Effector CD4-positive, alpha-beta T cell (primary cell): ENCODE measurements at places on chromosomes 6 and 20.

GRCh38 chr20:34268851-34269636 is 27.8 kb downstream of the ASIP start:
- DNase-seq = no peak

DNA sequence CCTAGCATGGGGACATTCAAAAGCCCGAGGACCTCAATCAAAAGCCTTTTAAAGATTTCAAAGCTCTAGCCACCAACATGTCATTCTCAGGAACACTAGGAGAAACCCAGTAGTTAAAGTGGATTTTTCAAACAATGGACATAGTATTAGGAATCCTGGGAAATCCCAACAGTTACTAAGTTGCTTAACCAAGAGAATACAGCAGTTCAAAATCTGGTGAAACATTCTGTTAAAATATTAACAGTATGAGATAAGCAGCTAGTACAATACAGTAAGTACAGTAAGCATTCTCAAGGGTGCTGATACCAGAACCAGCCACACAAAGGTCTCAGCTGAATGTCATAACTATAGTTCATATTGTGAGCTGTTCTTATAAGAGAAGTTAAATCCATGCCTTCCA is 68.6 kb downstream of the CDK19 start:
- DNase-seq = no peak

GRCh38 chr6:11011787-11012234 is 32.3 kb downstream of the ELOVL2 start:
- no peak for DNase-seq

GRCh38 chr6:154306696-154307095 is 49.9 kb downstream of the IPCEF1 start:
- DNase-seq = no peak

GRCh38 chr6:138036111-138036510 is 71.1 kb downstream of the PERP start:
- no peak for DNase-seq

GRCh38 chr6:156634951-156635371 is 142.2 kb upstream of the ARID1B start:
- DNase-seq = no peak

- no peak for DNase-seq
Observed at GRCh38 chr6:111105578-111105977, 18.3 kb downstream of the SLC16A10 start.

DNA sequence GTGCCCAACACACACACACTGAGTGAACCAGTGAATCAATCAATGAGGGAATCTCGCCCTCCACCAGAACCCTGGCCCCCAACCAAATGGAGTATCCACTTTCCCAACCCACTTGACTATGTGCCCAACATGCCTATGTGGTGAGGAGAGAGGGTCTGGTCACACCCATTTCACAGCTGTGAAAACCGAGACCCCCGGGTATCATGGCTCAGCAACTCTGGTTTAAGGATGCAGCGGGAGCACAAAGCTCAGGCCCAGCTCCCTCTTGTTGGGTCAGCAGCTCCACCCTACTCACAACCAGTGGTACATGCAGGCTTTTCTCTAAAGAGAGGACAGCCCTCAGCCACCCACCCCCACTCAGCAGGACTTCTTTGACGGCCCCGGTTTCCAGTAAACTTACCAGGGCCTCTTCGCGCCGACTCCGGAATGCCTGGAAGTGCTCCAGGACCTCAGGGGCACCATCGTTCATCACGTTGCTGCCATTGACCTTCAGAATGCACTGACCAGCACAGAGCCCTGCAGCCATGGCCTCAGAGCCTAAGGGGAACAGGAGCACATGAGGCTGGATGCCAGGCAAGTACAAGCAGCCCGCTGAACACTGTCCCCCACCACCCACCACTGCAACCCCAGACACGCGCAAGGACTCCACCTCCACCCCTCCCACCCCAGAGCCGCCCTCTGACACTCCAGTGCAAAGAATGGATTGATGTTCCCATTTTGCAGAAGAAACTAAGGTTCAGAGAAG is 174.7 kb downstream of the PREX1 start:
- DNase-seq = no peak

DNA sequence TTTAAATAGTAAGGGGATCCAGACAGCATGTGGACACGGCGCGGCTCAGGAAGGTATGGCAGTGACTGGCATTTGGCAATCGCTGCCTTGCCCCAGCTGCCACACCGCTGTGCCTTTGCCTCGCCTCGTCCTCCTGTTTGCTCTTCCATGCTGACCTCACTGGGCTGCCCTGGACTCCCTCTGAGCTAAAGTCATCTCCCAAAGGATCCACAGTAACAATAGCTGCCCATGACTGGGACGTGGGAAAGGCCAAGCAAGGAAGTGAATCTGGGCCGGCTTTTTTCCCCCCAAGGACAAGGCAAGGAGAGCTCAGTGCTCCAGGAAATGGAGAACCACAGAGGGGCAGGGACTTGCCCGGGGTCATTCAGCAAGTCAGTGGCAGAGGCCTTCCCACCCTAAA is 48.1 kb downstream of the JPH2 start:
- DNase-seq = no peak

- no peak for DNase-seq
Observed at GRCh38 chr6:158938811-158939254, 61.2 kb downstream of the RSPH3 start.

GRCh38 chr6:56753811-56754210 is 111.1 kb upstream of the DST start:
- no peak for DNase-seq

- DNase-seq = no peak
Observed at GRCh38 chr6:37489697-37490336, 9.9 kb downstream of the CCDC167 start.

GRCh38 chr20:19973961-19974629 is 43.1 kb upstream of the NAA20 start:
- no peak for DNase-seq

GRCh38 chr20:59891581-59891980 is 41.9 kb downstream of the SYCP2 start:
- no peak for DNase-seq

DNA sequence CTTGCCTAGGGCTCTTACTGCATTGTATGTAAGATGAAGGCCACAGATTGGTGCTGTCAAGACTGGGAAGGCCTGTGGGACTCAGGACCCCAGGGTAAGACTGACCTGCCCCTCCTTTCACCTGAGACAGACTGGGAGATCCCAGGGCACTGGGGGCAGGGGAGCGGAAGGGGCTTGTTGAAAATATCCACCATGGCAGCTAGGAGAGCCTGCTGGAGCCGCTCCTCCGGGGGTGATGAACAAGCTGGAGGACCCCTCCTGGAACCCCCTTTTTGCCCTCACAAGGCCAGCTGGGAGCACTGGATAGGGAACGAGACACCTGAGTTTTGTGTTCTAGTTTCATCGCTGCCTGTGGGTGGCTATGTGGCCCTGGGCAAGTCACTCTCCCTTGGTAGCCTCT is 9.2 kb upstream of the SDCBP2 start:
- no peak for DNase-seq

DNA sequence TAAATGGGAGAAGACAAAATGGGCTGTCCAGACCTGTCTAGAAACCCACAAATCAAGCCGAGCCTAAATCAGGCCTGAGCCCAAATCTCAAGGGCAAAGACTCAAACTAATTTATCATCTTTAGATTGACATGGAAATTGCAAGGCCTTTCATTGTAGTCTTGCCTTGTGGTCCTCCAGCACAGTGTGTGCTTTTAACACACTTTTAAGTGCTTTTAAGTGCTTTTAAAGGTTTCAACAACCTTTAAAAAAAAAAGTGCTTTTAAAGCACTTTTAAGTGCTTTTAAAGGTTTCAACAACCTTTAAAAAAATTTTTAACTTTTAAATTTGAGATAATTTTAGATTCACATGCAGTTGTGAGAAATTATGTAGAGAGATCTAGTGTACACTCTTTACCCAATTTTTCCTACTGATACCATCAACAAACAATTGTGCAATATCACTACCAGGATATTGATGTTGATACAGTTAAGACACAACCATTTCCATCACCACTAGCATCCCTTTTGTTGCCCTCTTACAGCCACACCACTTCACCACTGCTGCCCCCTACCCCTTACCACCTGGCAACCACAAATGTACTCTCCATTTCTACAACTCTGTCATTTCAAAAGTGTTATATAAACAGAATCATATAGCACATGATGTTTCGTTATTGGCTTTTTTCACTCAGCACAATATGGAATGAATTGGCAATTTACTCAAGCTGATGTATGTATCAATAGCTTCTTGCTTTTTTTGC is 23.1 kb upstream of the DCBLD1 start:
- no peak for DNase-seq

GRCh38 chr6:169710009-169710408 is 8.1 kb downstream of the C6orf120 start:
- DNase-seq = no peak

DNA sequence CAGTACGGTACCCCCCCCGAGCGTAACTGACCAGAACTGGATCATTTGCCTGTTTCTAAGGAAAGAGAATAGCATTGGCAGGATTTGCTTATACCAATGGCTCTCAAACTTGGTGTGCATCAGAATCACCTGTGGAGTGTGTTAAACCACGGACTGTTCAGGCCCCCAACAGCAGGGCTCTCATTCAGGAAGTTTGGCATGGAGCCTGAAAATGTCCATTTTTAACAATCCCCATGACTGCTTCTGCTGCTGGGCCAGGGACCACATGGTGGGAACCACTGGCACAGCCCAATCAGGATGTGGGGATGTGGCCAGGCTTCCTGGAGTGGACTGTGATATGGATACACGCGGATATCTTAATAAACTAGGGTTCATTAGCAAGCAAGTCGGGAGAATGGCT is 53.9 kb downstream of the GTF2H5 start:
- DNase-seq = no peak

DNA sequence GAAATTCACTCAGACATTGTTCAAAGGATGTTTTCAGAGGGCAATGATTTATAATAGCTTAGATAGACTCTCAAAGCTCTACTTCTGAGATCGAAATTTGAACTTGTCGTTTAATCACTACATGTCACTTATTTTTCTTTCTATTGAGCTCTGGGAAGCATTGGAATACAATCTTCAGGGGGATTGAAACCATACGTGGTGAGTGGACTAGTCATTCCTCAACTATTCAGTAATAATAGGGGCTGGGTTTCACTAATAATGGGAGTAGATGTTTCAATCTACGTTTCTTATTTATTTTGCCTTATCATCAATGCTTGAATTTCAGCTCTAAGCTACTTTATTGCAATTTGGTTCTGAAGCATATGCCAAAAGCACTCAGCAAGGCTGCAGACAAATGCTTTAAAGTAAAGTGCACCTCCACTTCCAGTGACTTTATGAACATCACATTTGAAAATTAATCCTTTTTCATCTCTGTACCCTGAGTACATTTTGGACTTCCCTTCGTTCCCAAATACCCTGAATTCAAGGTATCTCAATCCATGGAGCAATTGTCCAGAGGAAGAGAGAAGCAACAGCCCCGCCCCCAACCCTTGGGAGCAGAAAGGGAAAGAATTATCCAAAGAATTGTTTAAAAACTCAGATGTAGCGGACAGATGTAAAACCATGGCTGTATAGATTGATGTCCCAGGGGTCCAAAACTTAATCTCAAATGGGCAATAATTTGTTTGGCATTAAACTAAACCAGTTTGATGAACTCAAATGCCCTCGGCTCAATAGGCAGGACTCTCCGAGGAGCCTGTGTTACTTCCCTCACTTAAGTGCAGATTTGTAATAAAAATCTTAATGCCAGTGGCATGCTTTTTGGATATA is 68.1 kb downstream of the HFE start:
- DNase-seq = no peak

DNA sequence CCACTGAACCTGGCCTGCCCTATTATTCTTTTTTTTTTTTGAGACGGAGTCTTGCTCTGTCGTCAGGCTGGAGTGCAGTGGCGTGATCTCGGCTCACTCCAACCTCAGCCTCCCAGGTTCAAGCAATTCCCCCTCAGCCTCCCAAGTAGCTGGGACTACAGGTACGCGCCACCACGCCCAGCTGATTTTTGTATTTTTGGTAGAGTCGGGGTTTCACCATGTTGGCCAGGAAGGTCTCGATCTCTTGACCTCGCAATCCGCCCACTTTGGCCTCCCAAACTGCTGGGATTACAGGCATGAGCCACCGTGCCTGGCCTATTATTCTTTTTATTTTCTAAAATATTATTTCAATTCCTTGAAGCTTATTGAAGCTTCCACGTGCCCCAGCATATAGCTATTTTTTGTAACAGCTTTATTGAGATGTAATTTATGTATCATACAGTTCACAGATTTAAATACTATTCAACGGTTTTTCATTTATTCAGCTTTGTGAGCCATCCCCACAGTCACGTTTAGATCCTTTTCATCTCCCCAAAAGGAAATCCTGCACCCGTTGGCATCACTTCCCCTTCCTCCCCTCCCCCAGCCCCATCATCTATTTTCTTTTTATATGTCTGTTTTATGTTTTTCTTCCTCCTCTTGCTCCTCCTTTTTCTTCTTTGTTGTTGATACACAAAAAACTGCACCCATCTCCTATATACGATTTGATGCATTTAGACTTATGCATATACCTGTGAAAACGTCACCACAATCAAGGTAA is 13.5 kb upstream of the MDFI start:
- DNase-seq = no peak

DNA sequence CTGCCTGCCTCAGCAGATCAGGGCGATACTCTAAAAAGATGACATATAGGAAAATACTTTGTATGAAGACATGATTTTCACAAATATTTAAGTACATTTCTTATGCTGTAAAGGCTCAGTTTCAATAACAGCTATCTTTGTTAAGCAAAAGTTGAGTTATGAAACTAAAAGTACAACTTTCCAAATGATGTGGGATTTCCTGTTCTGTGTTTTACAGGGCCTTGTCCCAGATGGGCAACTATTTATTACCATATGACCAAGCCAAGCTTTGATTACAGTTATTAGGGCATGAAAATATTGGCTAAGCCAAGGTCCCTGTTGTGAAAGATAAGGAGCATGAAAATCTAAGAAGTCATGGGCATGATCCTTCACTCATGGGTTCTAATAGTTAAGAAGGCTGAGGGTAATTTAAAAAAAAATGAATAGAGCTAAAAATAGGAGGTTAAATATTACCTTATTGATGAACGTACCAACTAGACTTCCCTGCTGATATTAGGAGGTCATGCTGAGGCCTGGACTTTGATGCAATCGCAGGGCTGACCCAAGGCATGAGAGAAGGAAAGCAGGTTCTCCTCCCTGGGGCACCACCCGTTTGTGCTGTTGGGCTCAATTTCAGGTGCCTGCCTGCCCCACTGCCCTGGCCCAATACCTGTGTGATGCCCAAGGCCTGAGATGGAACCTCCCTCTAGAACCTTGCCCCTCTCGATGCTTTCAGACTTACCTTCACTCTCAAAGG is 294.4 kb upstream of the PRDM1 start:
- no peak for DNase-seq

GRCh38 chr6:113709936-113710509 is 147.1 kb upstream of the MARCKS start:
- no peak for DNase-seq

GRCh38 chr6:31186052-31186734 is 15.7 kb upstream of the POU5F1 start:
- DNase-seq = no peak
